ENCODE measurements at places on chromosomes 1 and 21.

GRCh38 chr1:180228648-180229482 lies 1.2 kb upstream of the LHX4 start:
- DNase-seq: peak; percentile 24

DNA sequence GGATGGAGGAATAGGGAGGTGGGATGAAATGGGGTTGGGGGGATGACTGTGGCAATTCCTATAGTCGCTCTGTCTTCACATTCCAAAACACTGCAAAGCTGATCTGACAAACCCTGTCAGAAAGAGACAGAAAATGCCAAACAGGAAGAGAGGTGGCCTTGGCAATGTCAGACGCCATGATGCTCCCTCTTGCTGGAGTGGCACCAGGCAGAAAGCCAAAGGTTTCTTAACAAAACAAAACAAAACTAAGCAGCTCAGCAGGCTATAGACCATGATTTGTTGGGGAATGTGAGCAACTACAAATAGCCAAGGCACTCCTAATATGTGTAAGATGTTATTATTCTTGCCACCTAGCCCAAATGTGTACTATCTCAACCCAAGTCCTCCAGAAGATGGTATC lies 42.9 kb upstream of the PLA2G2C start:
- DNase-seq: no peak

DNA sequence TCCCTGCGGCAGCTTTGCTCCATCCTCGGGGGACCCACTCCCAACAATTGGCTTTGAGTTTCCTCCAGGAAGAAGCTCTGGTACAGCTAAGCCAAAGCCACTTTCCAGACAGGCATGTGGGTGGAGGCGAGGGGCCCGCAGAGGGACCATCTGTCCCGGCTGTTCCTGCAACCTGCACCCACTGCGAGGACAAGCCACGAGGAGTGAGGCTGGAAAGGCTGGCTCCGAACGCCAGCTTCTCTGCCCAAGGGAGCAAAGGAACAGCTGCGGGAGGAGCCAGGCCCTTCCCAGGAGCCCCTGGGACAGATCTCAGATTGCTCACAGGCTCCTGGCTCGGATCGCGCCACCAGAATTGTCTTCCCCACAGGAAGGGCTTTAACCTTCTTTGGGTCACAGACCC lies 28.3 kb upstream of the PEF1 start:
- no peak for DNase-seq

DNA sequence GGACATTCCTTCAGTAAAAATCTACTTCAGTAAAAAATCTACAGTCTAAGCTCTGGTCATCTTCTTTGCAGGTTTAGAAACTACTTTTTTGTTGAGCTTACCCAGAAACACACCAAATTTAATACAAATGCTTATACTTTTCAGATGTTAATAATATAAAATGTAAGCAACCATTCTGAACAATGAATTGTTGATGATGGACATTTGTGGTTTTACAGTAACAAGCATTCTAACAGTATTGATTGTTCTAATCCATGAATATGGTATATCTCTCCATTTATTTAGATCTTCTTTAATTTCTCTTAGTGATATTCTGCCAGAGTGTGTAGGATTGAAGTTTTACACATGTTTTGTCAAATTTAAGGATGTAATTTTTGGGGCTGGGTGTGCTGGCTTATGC lies 27.0 kb upstream of the SRSF10 start:
- DNase-seq: no peak

- DNase-seq: no peak
Measured at GRCh38 chr1:199979071-199979470, 48.4 kb upstream of the NR5A2 start.

DNA sequence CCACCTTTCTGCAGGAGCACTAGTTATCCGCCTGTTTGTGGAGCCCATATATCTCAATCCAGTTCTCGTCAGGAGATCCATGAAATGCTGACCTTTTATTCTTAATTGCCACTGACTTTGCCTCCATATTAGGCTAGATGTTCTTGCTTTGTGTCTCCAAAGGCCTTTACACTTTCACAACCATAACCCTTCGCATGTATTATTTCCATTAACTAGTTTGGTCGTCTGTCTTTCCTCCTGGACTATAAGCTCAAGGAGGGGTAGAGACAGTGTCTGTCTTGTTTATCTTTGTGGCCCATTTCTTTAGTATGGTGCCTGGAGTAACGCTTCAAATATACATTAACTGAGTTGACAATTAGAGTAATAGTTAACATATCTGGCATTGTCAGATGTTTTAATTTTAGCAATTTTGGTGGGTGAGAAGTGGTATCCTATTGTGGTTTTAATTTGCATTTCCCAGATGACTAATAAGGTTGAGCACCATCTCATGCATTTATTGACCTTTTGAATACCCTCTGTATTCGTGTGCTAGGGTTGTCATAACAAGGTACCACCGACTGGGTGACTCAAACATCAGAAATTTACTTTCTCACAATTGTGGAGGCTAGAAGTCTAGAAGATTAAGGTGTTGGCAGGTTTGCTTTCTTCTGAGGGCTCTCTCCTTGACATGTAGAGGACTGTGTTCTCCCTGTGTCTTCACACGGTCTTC lies 21.7 kb upstream of the IL12RB2 start:
- DNase-seq: no peak
